ENCODE measurements at places on chromosomes 11 and 22. TPM values are rescaled to one million over a fixed set of nuclear protein-coding genes. Genes with fewer than 3 reads are reported as not detected.
A peak's percentile ranks its signal among the peaks of the same experiment; 100 is the strongest.

SLC22A6 gene
- not detected for total RNA-seq

- DNase-seq, result peak; percentile 90
These were observed 37.6 kb downstream of the LIF start for GRCh38 chr22:30208631-30209603.

OR2D3 gene
- total RNA-seq, result not detected

DNA sequence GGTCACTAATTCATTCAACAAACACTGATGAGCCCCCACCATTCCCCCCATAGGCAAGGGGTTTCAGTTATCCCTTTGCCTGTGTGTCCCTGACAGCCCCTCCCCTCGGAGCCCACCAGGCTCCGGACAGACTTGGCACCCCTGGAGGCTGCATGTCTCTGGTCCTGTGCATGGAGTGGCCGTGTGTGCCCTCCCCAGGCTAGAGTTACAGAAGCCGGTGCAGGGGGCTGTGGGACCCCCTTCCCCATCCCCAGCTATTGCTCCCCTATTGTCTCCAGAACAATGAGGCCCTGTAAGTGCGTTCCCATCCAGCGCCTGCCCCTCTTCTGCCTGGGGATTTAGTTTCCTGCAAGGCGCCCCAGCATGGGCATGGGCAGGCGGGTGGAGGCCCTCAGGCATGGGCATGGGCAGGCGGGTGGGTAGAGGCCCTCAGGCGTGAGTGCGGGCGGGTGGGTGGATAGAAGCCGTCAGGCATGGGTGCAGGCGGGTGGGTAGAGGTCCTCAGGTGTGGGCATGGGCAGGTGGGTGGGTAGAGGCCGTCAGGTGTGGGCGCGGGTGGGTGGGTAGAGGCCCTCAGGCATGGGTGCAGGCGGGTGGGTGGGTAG is 1.5 kb downstream of the MUC2 start:
- DNase-seq, result peak; percentile 79

DNA sequence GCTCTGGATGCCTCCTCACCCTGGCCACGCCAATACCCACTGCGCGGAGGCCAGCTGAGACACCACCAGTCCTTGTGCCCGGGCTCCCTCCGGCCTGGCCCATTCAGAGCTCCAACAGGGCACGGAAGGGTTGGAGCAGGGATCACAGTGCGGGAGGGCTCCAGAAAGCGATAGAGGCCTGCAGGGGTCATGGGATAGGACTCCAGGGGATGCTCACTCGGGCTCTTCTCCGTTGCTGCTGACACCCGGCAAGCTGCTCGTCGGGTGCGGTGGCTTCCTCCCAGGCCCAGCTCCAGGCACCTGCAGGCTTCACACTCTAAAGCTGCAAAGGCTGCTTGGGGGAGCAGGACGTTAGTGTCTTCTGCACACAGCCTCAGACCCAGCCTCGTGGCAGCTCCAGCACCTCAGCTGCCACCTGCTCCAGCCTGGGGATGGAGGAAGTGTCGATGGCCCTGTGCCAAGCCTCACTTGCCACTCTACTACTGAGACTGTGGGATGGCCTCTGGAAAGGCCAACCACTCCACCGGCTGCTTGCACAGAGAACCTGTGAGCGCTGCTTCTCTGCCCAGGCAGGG is 10.6 kb downstream of the WNT7B start:
- DNase-seq, result no peak

DNA sequence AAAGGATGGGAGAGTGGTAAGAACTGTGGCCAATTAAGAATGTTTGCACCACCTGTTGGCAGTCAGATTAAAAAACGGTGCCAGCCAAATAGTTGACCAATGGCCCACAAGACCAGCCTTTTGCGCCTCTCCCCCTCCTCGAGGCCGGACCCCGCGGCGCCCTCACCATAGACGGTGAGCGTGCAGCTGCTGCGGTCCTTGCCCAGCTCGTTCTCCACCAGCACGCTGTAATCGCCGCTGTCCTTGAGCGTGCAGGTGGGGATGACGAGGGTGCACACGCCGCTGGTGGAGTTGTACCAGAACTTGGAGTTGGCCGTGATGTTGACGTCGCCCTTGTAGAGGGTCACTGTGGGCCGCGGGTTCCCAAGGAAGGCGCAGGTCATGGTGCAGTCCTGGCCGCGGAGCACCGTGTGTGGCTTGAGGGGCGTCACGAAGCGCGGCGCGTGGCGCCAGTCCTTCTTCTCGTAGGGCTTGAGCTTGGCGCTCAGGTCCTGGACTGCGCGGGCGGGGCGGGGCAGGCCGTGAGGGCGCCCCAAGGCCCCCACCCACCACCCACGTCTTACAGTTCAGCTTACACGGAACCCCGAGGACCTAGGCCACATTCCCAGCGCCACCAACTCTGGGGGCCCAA is 7.2 kb downstream of the TMEM86A start:
- no peak for DNase-seq

RIMBP3C gene
- total RNA-seq, result 0.26 TPM

XKR3 gene
- not detected for total RNA-seq

- peak; percentile 90 for DNase-seq
These were observed 32.4 kb downstream of the EIF3F start for GRCh38 chr11:8019314-8020243.

GRCh38 chr11:124898263-124898680 is 607 bp upstream of the ROBO4 start:
- DNase-seq, result no peak

CRYBB1 gene
- total RNA-seq, result 2.8 TPM

SCUBE1 gene
- total RNA-seq, result 3.9 TPM

- no peak for DNase-seq
These were observed 24.0 kb downstream of the TBCEL start for GRCh38 chr11:121047926-121048325.

DNA sequence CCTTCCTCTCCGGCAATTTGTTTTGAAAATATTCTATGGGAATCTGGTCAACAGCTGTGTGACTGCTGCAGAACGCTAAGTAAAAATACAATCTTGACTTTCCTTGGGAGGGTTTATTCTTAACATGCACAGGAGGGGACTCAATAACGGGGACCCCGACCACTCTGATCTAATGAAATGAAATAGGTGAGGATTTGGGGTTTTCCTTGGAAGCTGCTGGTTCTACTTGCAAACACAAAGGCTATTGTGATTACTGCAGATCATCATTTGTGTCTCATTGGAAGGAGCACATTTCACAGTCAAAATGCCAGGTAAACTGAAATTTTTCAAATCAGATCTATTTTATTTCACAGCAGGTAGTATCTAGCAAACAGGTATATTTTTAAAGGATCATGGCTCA is 366.1 kb downstream of the SHANK2 start:
- DNase-seq, result no peak

APOBEC3H gene
- not detected for total RNA-seq

DNA sequence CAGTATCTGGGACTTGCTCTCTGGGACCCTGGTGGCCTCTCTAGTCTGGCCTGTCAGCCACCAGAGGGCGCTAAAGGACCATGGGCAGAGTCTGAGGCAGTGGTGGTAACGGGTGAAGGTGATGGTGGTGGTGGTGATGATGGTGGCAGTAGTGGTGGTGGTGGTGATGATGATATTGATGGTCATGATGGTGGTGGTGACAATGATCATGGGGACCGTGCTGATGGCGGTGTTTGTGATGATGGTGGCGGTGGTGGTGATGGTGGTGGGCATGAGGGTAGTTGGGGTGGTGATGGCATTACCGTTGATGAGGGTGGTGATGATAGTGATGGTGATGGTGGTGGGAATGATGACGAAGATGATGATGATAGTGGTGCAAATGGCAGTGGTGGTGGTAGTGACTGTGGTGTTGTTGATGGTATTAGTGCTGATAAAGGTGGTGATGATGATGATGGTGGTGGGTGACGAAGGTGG is 16.0 kb downstream of the TRPM5 start:
- DNase-seq, result no peak

SLC3A2 gene
- 202 TPM for total RNA-seq

DNA sequence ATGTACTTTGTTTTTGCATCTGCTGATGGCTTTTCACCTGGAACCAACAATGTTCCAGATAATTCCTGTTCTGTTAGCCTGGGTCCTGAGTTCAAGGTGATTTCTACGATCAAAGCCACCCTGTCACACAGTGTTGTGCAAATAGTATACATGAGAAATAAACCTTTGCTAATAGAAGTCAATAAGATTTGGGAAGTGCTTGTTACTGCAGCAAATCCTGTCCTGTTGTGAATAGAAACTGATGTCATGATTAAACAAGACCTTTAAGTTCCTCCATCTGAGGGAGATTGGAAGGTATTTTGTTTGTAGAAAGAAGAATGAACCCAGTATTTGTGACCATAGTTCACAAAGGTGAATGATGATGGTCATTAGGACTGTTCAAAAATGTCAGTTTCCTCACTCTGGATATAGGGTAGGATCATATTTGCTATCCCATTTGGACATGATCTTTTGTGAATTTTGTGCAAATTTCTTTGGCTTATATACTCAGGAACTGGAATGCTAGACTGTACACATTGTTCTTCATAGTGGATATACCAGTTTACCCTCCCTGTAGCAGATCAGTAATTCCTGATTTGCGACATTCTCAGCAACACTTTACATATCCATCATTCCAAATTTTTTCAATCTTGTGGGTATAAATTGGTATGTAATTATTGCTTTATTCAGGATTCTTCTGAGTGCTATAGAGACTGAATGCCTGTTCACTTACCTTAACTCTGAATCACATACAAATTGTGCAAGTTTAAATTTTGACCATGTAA is 428.5 kb downstream of the METTL15 start:
- no peak for DNase-seq

- DNase-seq, result peak; percentile 67
These were observed 10.3 kb downstream of the PRDM11 start for GRCh38 chr11:45156741-45157140.

CD248 gene
- total RNA-seq, result 810 TPM

GP1BB gene
- total RNA-seq, result 1.8 TPM

SMIM35 gene
- not detected for total RNA-seq

DNA sequence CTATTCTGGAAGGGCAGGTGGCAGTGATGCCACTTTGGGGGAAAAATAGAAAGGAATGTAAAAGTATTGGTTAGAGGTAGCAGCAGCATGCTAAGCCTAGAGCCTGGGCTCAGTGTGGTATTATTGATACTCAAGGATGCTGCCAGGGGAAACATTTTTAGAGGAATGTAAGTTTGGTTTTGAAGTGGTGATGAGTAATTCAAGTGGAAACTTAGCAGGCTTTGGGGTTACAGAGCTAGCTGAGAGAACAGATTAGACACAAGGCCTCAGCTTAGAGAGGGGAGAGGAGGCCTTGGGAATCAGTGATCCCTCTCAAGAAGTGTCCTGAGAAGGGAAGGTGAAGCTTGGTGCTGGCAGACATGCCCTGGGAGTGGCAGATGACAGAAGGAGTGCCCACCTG is 32.9 kb upstream of the DDI1 start:
- no peak for DNase-seq

SLC17A6 gene
- not detected for total RNA-seq

MPZL2 gene
- 36.8 TPM for total RNA-seq

- no peak for DNase-seq
These were observed 92.6 kb downstream of the SWAP70 start for GRCh38 chr11:9756461-9756860.

DNA sequence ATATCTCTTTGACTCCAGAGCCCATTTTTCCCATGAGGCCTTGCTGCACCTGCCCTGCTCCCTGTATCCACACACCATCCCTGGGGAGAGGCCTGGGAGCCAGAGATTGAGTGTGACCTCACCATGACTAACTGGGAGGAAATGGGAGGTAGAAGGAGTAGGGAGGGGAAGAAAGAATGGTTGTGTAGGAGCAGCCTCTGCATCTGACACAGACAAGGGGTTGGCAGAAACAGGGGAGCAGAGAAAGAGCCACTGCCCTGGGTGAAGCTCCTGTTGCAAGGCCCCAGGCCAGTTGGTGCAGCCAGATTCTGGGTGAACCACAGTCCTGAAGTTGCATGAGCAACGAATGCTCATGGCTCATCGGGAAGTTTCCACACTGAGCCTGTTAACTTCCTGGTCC is 32.4 kb downstream of the POU2F3 start:
- DNase-seq, result no peak

DNA sequence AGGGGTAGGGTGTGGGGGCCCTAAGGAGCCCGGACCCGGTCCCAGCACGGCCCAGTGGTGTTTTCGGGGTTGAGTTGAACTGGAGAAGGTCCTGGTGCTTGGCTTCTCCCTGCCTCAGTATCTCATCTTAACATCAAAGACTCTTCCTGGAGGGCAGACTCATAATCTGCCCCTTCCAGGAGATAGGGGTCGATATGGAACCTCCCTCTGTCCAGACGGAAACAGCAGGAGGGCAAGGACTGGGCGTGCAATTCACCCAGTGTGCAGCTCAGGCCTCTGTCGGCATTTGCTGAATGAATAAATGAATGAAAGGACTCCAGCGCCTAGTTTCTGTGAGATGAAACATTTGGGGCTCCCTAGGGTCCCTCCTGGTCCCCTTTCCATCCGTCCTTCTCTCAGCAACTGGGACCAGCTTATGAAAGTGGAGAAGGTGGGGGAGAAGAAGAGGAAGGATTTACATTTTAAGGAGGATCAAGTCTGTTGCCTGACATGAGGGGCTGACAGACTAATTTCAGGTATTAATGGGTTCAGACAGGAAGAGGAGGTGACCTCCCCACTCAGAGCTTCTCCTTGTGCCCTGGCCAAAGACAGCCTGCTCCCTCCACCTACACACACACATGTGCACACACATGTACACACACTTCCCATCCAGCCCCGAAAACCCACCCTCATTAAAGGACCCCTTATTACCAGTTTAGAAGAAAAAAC is 1.1 kb upstream of the SHISA8 start:
- DNase-seq, result no peak

- DNase-seq, result peak; percentile 85
These were observed 6.7 kb downstream of the SCARF2 start for GRCh38 chr22:20430720-20431510.

DNA sequence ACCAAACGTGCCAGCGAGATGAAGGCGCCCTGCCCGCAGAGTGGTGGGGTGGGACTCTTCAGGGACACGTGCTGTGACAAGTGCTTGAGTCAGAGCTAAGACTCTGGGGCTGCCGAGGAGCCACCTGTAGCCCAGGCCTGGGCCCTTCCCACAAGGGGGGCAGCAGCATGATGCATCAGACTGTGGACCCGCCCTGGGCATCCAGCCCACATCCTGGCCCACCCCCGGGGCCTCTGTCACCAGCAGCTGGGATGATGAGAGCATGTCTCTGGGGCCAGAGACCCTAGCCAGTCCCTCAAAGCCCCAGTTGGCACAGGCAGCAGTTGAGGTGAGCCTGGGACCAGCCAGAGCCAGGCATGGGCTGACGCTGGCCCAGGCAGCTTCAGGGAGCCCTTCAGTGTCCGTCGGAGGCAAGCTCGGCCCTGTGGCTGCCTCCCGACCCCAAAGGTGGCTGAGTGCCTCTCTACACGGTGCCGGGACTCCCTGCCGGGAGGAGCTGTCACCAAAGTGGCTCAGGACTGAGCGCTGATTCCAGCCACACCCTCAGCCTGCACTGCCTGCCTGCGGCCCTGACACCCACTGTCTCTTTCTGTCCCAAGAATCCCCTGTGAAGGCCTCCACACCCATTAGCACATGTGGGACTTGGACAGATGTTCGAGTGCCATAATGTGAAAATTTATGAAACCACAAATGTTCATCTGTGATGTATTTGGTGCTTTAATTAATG is 41.3 kb downstream of the CDKN1C start:
- no peak for DNase-seq

- no peak for DNase-seq
These were observed 179.2 kb upstream of the ZC3H12C start for GRCh38 chr11:109914038-109914437.

GGT5 gene
- total RNA-seq, result 45.4 TPM

- DNase-seq, result no peak
These were observed 385 bp downstream of the TST start for GRCh38 chr22:37018815-37019308.
